ENCODE measurements at places on chromosomes 11 and 22.

DNA sequence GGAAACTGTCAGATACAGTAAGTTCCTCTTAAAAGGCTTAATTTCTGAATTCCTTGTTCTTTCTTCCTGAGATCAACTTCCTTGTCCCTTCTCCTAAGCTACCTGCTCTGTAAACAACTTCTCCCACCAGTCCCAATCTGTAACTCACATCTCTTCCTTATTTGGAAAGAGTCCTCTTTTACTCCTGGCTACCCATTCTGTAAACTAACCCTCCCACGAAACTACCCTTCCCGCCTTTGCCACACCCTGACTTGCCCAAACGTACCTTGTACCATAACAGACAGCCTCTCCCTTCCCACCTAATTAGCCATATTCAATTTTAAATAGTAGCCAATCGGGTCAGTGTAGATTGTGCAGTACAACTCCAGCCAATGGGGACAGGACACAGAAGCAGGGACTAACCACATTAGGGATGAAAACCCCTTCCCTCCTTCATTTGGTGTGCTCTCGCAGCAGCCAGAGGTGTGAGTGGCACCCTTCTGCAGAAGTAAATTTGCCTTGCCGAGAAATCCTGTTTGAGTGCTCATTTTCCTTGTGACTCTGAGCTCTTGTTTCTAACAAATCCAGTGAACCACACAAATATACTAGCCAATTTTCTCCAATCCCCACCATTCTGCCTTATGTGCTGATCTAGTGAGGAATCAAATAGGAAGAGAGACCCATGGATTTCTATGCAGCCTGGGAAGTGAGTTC lies 49.5 kb downstream of the ZNF280B start:
- no peak for DNase-seq

- no peak for DNase-seq
Observed at GRCh38 chr22:21975273-21975672, 7.3 kb downstream of the TOP3B start.

GRCh38 chr22:35313311-35314121 lies 13.8 kb downstream of the TOM1 start:
- no peak for DNase-seq

DNA sequence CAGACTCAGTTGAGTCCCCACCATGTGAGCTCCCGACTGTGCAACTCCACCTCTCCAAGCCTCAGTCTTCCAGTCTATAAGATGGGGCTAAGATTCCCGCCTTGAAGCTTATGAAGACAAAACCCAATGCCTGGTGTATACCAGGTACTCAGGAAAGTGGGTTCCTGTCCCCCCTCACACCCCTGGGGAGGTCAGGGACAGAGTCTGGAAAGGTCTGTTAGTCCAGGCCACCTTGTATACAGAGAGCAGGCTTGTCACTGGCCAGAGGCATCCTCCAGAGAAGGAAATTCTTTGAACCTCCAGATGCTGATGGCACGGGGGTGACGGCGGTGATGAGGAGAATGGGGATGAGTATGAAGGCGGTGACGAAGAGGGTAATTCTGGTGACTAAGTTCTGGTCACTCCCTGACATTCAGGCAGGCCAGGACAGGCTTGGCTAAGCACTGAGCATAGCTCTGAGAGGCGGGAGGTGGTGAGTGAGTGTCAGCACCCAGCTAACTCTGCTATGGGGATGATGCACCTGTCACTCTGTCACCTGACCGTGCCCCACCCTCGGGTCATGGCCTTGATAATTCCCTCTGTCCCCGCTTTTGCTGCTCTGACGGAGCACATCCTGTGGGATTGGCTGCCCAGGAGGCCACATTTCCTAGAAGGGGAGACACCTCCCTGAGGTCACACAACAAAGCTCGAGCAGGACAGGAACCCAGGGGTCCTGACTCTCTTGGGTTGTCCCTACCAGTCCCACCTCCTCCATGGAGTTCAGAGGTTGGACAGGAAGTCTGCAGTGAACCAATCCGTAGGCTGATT lies 30.9 kb upstream of the CSNK1E start:
- DNase-seq = no peak

DNA sequence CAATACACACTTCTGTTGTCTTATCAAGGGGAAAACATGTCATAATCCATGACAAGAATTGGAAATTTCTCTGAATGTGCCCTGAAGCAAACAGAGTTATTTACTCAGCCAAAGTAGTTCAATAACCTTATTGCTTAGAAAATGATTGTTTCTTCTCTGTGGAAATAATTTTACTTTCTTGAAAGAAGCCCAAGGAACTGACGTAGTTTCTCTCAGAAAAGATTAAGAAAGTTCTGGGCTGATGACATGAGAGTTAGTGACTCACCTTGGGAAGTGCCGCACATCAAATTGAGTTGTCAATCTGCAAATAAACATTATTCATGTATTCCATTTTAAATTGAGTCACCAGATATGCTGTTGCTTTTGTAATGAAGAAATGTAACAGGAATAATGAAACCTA lies 418.6 kb upstream of the LRRC4C start:
- DNase-seq = no peak

DNA sequence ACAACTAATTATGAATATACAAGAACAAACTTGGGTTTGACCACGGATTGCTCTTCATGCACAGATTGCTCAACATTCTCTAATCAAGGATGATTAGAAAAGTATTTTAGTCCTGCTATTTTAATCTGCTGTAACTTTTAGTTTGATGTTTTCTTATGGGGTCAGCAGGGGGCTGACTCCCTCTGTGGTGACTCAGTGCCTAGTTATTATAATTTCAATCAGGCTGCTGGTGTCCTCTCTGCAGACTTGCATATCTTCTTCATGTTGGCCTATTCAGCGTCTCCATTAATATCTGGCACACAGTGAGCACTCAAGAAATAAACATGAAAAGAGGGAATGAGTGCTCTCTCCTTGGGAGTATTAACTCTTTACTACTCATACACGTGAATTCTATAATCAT lies 223.8 kb upstream of the DDI1 start:
- DNase-seq = no peak

DNA sequence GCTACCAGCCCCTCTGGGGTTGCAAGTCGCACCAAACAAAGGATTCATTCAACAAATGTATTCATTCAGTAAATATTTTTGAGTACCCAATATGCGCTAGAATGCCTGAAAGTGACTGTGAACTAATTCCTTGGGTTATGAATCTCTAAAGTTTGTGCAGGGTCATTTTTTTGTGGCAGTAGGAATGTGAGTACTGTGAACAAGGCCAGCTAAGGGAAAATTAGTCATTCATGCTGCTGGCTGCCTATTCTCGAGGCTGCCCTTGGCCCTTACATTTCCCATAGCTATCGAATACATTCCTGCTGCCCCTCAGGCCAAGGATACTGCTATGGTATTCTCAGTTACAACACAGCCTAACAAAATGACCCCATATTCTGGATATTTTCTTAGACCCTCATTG lies 141.6 kb downstream of the TRPC6 start:
- DNase-seq = no peak

GRCh38 chr11:35764417-35764816 lies 101.8 kb downstream of the TRIM44 start:
- DNase-seq = no peak

DNA sequence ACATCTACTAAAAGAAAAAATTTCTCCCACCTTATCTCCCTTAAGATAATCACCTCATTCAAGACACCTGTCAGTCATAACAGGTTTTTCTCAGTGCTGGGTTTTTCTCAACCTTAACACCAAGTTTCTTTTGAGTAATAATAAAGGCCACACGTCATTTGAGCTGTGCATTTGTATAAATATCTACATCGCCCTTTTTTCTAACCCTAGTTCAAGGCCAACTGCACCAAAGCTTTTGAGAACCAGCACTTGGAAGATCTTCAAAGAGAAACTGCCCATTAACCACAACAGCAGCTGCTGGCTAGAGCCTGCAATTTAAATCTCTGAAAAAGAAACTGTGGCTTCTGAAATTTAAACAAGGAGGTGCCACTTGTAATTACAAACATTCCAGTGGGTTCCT lies 6.9 kb downstream of the CADM1 start:
- DNase-seq = no peak

DNA sequence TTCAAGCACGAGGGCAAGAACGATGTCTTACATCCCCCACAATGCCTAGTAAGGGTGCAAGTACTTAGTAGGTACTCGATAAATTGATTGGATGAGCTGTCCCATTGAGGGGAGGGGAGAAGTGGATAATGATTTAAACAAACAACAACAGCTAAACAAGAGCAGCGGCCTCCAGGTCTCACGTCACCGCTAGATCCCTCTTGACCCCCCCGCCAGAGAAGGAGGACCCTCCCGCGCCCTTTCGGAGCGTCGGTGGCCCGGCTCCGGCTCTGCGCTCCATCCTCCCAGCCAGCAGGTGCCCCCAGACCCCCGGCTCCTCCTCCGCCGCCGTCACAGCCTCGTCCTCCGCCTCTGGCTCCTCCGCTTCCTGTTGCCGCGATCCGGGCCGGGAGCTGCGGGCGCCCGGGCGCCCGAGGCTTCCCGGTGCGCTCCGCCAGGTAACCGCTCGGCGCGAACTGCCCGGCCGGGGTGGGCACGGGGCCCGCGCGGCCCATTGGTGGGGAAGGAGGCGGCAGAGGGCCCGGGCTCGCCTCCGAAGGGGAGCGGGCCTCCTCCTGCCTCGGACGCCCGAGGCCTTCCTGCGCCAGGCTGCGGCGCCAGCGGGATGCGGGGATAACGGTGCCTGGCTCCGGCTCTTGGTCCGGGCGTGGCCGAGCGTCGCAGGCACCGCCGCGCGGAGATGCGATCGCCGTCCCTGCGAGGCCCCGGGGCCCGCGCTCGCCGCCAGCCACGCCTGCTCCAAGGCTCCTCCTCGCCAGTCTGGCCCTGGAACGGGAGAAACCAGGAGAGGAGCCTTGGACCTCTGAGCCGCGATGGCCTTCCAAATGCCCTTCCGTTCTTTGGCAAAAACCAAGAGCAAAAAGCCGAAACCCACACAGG lies at the start of gene TLCD5:
Gene TLCD5 (plus strand): TSS at position 368 of the 879 bp plus-strand sequence. CDS start 2,143 bp downstream, outside the sequence.
- DNase-seq = peak; percentile 66

DNA sequence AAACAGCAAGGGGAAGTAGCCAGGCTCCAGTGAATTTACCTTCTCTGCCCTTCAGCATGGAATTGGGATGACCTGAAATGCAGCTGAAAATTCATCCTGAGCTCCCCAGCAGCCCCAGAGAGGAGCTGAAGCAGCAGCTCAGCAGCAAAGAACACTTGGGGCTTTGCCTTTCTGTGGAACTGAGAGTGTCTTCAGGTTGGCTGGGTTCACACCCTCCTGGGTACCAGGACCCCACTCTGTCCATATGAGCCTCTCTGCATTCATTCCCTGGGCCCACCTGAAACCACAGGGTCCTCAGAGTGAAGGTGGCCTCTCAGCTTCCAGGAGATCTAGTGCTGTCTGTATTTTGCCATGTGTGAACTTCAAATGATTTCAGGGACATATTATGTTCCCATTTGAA lies 429.2 kb downstream of the MN1 start:
- DNase-seq = no peak

- DNase-seq = no peak
Observed at GRCh38 chr11:130300567-130300966, 14.2 kb downstream of the ZBTB44 start.

DNA sequence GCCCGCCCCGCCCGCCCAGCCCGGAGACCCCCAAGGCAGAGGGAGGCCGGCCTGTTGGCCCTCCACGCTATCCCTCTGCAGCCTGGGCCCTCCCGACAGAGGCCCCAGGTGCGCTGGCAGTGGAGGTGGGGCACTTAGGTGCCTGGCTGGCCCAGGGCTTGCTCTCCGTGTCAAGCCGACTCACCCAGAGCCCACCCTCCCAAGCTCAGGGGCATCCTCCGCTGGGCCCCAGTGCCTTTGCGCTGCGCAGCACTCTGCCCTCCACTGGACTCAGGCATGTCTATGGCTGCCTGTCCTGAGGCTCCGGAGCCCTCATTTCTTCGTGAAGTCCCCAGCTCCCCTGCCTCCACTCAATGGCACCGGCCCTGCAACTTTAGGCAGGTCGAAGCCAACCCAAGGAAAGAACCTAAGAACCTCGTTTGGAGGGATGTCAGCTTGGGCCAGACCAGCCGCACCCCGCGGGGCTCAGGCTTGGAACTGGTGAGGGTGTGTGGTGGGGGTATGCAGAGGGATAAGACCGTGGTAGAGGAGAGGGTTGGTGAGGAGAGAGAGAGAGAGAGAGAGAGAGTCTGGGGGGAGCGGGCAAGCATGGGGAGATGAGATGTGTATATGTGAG lies 6.1 kb downstream of the SMIM45 start:
- no peak for DNase-seq

DNA sequence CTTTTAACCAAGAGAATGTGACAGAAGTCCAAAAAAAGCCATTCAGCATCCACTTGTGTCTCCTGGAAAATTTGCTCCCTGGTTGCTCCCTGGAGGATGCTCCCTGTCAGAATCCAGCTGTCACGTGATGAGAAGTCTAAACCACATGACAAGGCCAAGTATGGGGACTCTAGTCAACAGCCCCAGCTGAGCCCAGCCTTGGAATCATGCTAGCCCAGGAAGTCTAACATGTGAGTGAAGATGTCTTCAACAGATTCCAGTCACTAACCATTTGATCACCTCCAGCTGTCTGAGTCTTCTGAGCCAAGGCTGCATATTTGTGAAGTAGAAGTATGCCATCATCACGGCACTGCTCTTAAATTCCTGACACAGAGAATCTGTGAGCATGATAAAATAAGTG lies 4.2 kb downstream of the OR56B4 start:
- no peak for DNase-seq

- no peak for DNase-seq
Observed at GRCh38 chr22:45756558-45756957, 84.9 kb downstream of the ATXN10 start.

DNA sequence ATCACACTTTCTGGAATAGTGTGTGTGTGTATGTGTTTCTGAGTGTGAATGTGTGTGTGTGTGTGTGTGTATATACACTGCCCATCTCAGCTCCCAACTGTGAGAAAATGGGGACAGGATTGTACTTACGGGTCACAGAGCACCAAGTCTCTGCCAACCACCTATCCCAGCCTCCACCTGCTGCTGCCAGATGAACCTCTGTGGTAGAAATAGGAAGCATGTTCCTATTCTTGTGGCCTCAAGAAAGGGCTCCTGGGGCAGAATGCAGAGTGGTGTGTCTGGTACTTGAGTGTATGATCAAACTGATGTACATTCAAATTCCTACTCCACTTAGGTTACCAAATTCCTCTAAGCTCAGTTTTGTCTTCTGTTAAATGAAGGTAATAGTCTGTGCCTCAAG lies 14.6 kb downstream of the UBASH3B start:
- DNase-seq = no peak

DNA sequence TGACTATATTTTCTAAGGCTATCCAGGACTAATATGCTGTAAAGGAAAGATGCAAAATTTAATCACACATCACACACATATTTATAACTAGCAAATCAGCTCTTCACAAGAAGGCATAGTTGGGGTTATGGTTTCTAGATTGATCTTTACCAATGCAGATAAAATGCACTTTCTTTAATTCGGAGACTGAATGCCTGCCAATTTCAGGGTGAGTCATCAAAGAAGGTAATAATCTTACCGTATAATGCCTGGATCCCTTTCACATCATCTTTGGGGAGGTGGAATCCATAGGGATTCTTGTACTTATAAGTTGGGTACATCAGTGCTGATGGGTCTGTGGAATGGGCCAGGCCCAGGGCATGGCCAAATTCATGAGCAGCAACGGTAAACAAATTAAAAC lies 16.4 kb downstream of the MMP20 start:
- DNase-seq = no peak

- DNase-seq = no peak
Observed at GRCh38 chr11:72483412-72484186, 49.3 kb upstream of the CLPB start.

GRCh38 chr11:1074244-1075221 lies at the start of gene MUC2:
Gene MUC2, plus strand, starts transcription at chr11:1074874.
- DNase-seq = no peak

Data from nucleus accumbens (tissue), 56 donors.